T-helper 2 cell treated with Interferon-gamma antibody and Interleukin-4, amounts not matched to agents 5 μg/mL and 100 μg/mL, for 36 hours (primary cell): ENCODE measurements at places on chromosomes 1 and 21.

DNA sequence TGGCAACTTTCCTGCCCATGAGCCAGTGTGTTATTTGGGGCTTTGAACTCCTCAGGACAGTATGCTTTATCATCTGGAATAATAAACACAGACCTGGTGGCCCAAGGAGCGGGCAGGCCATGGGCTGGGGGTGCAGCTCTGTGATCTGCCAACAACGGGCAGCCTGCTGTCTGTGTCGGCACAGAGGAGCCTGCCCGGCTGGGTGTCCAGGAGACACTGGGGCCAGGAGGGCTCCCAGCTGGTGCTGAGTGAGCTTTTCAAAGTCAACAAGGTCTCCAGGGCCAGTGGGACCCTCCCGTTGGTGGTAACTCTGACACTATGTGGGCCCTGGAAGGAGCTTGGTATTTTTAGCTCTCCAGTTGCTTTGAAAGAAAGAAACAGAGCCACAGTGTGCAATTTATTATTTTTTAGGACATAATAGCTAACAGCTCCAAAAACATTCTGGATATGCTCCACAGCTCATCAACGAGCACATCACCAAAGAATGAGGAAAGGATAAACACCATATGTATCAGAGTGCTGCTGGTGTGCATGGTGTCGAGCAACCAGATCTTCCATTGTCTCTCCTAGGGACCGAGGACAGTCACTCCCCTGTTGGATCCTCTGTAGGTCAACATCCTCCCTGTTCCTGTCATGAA is 488.7 kb upstream of the USP24 start:
- no peak for DNase-seq

- no peak for DNase-seq
Measured at GRCh38 chr1:93239863-93240262, 59.3 kb downstream of the CCDC18 start.

- no peak for DNase-seq
Measured at GRCh38 chr1:114208106-114208505, 54.4 kb upstream of the SYT6 start.

GRCh38 chr1:173430677-173431303 is 46.3 kb upstream of the PRDX6 start:
- DNase-seq: no peak

DNA sequence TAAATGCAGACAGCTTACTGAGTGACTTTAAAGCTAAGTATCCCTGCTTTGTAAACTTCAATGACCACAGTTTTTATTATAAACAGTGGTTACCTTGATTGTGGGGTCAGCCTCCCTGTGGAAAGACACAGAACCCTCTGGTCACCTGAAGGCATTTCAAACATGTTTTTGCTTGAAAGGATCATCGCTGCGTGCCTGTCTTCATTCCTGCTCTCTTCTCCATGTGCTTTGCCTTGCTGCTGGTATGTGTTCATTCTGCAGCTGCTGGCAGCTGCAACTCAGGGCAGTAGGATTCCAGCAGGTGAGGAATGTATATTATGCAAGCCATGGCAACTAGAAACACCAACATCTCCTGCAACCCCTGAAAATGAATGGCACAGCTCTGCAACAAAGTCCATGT is 81.0 kb upstream of the VAV3 start:
- DNase-seq: no peak

GRCh38 chr1:116740746-116741145 is 13.5 kb upstream of the CD2 start:
- DNase-seq: no peak

DNA sequence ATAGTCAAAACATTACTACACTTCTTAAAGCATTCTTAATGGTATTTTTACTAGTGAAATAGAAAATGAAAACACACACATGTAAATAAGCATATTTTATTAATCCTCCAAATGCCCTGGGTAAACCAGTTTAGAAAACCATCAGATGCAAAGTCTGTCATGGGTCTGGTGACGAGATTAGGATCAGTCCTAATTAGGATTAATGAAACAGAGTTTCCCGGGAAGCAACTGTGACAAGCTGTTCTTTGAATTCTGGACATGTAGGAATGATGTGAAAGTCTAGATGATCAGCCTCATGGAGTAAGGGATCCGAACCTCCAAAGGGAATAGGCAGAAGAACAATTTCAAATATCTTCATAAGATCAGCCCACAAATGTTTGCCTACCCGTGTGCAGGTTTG is 250.2 kb downstream of the KIF26B start:
- no peak for DNase-seq

DNA sequence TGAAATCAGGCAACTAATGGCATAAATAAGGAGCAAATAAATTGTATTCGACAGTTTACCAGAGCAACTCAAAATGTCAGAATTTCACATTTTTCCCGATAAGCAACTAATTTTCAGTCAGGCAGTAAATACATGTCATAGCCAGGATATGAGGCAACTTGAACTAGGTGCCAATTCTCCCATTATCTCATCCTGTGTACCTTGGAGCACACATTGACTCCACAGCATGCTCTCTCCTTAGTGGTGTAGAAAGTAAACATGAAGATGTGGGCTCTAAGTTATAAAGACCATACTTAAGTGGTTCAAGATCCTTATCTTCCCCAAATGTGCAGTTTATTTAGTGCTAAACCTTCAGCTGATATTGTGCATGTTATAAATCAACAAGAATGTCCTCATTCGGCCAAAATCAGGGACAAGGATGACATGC is 197.8 kb downstream of the VAV3 start:
- DNase-seq: no peak

DNA sequence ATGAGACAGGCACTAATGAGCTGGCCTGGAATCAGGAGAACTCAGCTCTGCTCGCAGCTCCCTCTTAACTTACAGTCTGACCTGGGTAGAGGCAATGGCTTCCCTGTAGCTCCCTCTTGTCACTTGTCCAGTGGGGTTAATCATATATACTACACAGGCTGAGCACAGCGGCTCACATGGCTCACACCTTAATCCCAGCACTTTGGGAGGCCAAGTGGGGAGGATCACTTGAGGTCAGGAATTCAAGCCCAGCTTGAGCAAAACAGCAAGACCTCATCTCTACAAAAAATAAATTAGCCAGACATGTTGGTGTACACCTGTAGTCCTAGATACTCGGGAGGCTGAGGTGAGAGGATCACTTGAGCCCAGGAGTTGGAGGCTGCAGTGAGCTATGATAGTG is 4.2 kb downstream of the S100A6 start:
- DNase-seq: no peak

DNA sequence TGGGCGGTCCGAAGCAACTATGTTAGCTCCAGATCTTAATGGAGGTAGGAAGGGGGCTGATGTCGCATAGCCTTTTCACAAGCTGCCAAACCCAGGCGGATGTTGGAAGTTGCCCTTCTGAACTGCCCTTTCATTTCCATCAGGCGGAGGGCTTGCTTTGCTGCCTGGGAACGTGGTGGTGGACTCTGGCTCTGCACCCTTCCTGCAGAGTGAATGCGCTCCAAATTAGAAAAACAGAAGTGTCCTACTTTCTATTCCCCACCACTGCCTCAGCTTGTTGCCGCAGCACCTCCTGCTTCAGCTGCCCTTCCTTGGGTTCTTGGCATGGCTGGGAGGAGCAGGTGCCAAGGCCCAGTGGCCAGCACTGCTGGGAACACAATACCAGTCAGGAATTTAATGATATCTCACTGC is 60.6 kb downstream of the AK4 start:
- no peak for DNase-seq

- no peak for DNase-seq
Measured at GRCh38 chr1:15843826-15844572, 3.5 kb upstream of the SPEN start.

GRCh38 chr1:39294531-39294930 is 90.0 kb downstream of the MACF1 start:
- DNase-seq: no peak

DNA sequence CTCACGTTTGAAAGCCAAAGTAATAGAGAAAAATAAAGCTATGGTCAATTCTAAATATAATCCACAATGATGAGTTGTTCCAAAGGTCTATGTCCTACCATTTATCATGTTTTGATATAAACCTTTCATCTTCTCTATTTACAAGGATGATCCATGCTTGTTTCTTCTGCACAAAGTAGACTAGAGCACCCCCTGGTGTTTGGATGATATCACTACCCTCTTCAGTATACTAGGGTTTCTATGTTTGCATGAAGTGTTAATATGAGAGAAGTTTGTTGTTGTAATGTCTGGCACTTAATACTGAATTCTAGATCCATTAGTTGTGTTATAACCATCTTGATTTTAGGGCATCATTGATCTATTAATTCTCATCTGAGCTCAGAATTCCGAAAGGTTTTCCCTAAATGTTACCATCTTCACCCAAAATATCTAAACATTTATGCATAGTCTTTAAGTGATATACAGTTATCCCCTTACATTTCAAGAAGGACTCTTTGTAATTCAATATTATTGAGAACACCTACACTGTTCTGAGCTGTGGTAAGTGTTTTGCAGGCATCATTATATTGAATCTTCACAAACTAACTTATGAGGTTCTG is 21.1 kb downstream of the CLDN8 start:
- no peak for DNase-seq

DNA sequence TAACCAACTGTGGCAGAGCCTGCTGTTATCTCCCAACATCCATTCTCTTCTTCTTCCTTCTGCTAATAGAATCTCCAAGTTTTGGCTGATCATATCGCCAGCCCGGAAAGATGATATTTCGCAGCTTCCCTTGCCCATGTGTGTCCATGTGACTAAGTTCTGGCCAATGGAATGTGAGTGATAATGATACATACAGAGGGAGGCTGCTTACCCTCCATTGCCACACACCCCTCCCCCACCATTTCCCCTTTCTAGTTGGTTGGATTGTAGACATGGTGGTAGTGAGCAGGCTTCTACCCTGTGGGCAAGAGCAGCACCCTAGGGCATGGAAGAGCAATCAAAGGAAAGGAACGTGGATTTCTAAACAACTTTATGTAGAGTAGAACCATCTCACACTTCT is 48.8 kb downstream of the SLC9C2 start:
- DNase-seq: no peak

DNA sequence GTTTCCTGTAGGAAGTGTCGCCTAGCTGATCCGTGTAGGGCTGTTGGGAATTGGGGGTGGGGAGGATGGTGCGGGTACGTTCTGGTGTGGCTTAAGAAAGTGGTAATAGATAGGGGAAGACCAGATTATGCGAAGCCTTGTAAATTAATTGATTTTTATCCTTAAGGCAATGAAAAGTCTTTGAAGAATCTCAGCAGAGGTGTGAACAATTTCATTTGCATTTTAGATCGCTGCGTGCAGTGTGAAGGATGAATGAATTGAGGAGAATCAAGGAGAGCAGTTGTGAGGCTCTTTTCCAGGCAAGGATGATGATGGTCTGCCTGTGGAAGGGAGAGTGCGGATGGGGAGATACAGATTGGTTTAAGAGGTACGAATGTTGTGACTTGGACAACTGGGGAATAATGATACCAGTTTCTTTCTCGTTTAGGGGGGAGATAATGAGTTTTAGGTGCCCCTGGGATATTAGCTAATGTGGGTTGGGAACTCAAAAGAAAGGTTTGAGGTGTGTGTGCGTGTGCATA is 813 bp upstream of the DEDD start:
- no peak for DNase-seq

DNA sequence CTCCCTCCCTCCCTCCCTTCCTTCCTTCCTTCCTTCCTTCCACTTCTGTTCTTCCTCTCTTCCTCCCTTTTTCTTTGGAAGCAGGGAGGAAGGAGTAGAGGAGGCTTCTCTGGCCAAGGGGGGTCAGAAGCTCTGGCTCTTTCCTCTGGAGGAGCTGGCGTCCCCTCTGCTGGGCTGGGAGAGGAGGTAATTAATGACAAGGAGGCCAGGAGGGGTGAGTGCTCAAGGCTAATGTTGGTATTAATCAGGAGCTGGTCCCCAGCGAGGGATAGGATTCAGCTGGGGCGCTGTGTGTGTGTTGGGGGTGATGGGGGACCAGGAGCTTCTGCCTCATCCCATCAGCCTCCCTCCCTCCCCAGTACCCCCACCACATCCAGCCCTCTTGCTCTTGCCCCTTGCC is 6.2 kb upstream of the PEAR1 start:
- DNase-seq: no peak
